ENCODE measurements at places on chromosomes 3 and 15.
A peak's percentile ranks its signal among the peaks of the same experiment; 100 is the strongest.

DNA sequence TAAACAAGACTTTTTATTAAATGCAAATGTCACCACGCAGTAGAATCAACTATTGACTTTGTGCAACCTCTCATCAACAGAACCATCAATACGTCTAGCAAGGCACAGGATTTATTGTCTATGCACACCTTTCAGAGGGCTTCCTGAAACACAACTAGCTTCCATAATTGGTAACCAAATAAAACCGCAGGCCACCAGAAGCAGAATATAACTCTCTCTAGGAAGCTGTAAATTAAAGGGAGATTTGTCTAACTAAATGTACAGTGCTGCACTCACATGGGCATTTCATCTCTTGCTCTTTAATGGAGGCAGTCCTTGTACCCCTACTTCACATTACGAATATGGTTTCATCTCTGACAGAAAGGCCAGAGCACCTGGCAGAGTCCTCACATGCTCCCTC, 93.0 kb downstream of the FHIT start:
- no peak for DNase-seq

GRCh38 chr15:33636234-33636633, 325.5 kb downstream of the RYR3 start:
- no peak for DNase-seq

- DNase-seq: peak; percentile 62
These were observed 172.3 kb upstream of the MBNL1 start for GRCh38 chr3:152096280-152096906.

- no peak for DNase-seq
These were observed 1.0 kb upstream of the C3orf52 start for GRCh38 chr3:112084980-112085705.

GRCh38 chr15:58544756-58545155, 113.0 kb downstream of the LIPC start:
- no peak for DNase-seq

GRCh38 chr3:89947337-89947954, 840.0 kb downstream of the EPHA3 start:
- no peak for DNase-seq
